ENCODE measurements at places on chromosomes 5 and 9. TPM values are rescaled to one million over a fixed set of nuclear protein-coding genes. Genes with fewer than 3 reads are reported as not detected.

Gene TXNDC8
- not detected for total RNA-seq

Gene TRPM6
- total RNA-seq = 4.7 TPM

Gene SLC6A19
- 0.29 TPM for total RNA-seq

Gene EGFLAM
- not detected for total RNA-seq

Gene PKD2L2
- total RNA-seq = not detected

Gene TNFSF15
- total RNA-seq = 0.66 TPM

Gene SLC27A4
- 21.1 TPM for total RNA-seq

Gene MRPL22
- total RNA-seq = 84.8 TPM

GRCh38 chr5:80238778-80239679 is 16.8 kb downstream of the SERINC5 start:
- H3K27ac ChIP-seq = no peak overlapping the region
- no peak overlapping the region for H3K4me3 ChIP-seq
- 0 out of 2 replicates have a peak, but pooled peaks cover 5% of the 10 kb centered on the region for H3K4me1 ChIP-seq
- H3K27me3 ChIP-seq = no peaks in the 10 kb centered on the region

GRCh38 chr5:42089705-42090104 is 164.6 kb downstream of the FBXO4 start:
- no peak overlapping the region for H3K4me3 ChIP-seq
- no peaks in the 10 kb centered on the region for H3K4me1 ChIP-seq
- H3K36me3 ChIP-seq = no peaks in the 10 kb centered on the region
- H3K27ac ChIP-seq = no peak overlapping the region
- DNase-seq = no peak

DNA sequence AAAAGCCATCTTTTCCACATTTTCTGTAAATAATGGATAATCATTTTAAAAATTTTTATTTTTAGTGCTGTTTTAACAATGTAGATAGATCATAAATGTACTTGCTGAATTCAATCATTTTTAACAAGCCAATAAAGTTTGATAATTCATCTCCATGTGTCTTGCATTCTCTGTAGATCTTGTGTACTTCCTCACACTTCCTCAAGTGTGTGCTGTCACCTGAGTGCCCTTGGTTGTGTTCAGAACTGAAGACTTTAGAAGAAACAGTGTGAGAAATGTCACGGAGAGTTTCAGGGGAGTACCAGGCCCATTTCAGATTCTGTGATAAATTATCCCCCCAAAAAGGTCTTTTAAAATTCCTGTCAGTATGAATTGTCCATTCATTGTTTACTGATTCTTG is 146.0 kb downstream of the NTRK2 start:
- H3K4me3 ChIP-seq = no peak overlapping the region
- DNase-seq = no peak
- no peaks in the 10 kb centered on the region for H3K36me3 ChIP-seq

GRCh38 chr5:151570512-151571269 is 20.4 kb downstream of the FAT2 start:
- no peak overlapping the region for H3K27ac ChIP-seq
- DNase-seq = no peak
- no peaks in the 10 kb centered on the region for H3K36me3 ChIP-seq
- no peak overlapping the region for H3K4me3 ChIP-seq
- no peaks in the 10 kb centered on the region for H3K27me3 ChIP-seq

- H3K27me3 ChIP-seq = no peaks in the 10 kb centered on the region
- H3K4me3 ChIP-seq = no peak overlapping the region
- H3K27ac ChIP-seq = no peak overlapping the region
These were observed 138.1 kb downstream of the DIRAS2 start for GRCh38 chr9:90504486-90504885.

DNA sequence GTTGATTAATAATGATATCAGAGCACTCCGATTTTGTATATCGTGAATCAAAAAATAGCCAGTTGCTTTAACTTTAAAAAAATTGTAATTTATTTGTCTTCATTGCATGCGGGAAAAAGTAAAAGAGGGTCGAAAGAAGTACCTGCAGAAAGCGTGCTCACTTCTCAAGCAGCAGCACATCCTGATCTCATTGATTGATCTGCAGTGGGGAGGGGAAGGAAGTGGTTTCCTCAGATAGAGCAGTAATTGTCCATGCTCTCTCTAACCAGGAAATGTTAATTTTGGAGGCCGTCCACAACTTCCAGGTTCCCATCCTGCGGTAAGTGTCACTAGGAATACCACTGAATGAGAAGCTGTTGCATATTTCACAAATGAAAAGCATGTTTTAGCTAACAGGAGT is 63.2 kb downstream of the SYK start:
- DNase-seq = no peak
- no peaks in the 10 kb centered on the region for H3K27me3 ChIP-seq
- H3K27ac ChIP-seq = no peak overlapping the region
- H3K4me3 ChIP-seq = no peak overlapping the region

- peak overlapping the region; percentile 58 for H3K27ac ChIP-seq
- no peak overlapping the region for H3K4me3 ChIP-seq
- H3K27me3 ChIP-seq = no peaks in the 10 kb centered on the region
- DNase-seq = no peak
These were observed 336.8 kb downstream of the GLIS3 start for GRCh38 chr9:3962971-3963642.

GRCh38 chr5:31757806-31758205 is 118.9 kb downstream of the PDZD2 start:
- H3K36me3 ChIP-seq = no peaks in the 10 kb centered on the region
- peaks cover 2% of the 10 kb centered on the region for H3K27me3 ChIP-seq
- no peak overlapping the region for H3K4me3 ChIP-seq
- no peaks in the 10 kb centered on the region for H3K4me1 ChIP-seq

DNA sequence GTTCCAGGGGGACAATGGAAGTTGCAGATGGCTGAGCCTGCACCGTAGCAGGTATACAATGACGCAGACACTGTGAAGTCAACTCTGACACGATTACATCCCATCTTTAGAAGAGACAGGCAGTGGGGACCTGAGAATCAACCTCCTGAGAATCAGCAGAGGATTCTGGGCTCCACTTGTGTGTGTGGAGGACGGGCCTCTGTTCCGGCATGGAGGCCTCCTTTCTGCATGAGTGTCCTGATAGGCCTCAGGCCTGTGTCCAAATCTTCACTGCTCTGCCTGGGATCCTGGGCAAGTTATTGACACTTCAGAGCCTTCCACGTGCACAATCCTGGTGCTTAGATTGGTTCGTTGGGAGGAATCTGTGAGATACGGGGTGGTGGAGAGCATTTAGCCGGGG is 151.2 kb upstream of the COL5A1 start:
- no peaks in the 10 kb centered on the region for H3K4me1 ChIP-seq
- no peak for DNase-seq
- H3K36me3 ChIP-seq = no peaks in the 10 kb centered on the region
- H3K4me3 ChIP-seq = no peak overlapping the region
- H3K27me3 ChIP-seq = no peaks in the 10 kb centered on the region

Data from Caco-2 (cell line).